ENCODE measurements at places on chromosomes 2 and 18. TPM values are rescaled to one million over a fixed set of nuclear protein-coding genes. Genes with fewer than 3 reads are reported as not detected.

Gene CDKL4
- 0.24 TPM for total RNA-seq

Gene EIF2AK3
- total RNA-seq, result 23.2 TPM

Gene ASNSD1
- 49.7 TPM for total RNA-seq

Gene FKBP1B
- total RNA-seq, result 51.3 TPM

Gene TMEM198
- 25.6 TPM for total RNA-seq

Gene POTEI
- 0.56 TPM for total RNA-seq

Gene ACTG2
- 8.8 TPM for total RNA-seq

Gene MYOM1
- total RNA-seq, result 0.38 TPM

Gene WBP1
- 64.4 TPM for total RNA-seq

Gene ST8SIA5
- total RNA-seq, result 4.8 TPM

Gene AQP4
- total RNA-seq, result 3.8 TPM

Gene CD302
- total RNA-seq, result 2.4 TPM

Gene CTAGE1
- not detected for total RNA-seq

Gene FOXI3
- total RNA-seq, result 11.8 TPM

Gene TM4SF20
- total RNA-seq, result not detected

Gene HOXD4
- not detected for total RNA-seq

Data from GM23338 (cell line).